WTC11 (cell line): ENCODE measurements at places on chromosomes 3 and 15.

DNA sequence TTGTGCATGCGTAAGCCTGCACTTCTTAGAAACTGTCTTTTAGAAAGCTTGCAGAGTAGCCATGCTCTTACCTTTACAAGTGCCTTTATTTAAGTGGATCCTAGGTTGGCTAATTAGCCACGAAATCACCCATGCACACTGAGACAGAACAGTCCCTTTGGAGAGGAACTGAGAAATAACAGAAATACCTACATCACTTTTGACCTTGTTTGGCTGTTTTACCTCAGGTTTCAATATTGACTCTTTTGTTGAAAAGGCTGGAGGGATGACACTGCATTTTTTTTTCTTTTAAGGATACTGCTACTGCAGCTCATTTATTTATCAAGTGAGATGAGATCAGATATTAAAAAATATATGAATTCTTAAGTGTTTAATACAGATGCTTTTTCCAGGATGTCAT lies 155.6 kb upstream of the GOLIM4 start:
- no peak for DNase-seq

DNA sequence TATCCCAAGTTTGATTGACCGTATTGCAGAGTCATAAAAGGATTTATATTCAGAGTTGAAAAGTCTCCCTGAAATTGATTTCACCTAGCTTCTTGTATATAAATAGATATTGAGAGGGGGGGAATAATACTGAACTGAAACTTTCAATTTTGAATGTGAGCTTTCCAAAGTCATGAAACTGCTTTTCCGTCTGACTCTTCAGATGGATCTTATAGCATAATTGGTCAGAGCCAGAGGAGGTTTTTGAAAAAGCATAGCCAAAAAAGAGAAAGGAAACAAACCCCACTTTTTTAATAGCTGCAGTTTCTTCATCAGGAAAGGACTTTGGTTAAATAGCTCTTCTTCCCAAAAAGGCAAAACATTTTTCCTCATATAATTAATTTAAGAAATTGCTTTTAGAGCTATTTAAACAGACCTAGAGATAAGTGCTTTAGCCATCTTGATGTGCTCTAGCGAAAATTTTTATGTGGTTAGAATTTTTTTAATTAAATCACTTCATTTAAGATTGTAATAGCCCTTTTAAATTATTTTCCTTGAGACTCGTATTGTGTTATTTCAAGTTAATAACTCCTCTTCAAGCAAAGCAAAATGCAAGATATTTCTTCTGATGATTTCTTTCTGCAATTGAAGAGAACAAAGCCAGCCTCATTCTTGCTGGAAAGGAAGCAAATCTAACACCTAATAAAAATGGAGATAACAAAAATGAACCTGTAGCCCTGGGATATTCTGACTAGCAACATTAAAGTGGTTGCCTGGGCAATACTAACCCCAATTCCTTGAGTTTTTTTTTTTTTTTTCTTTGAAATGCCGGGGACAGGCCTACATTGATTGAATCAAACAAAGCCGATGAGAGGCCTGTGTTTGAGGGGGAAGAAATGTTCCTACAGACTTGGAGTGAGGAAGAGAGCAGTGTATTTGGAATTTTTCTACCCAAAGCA lies 173.6 kb downstream of the PTPRG start:
- DNase-seq, result no peak

DNA sequence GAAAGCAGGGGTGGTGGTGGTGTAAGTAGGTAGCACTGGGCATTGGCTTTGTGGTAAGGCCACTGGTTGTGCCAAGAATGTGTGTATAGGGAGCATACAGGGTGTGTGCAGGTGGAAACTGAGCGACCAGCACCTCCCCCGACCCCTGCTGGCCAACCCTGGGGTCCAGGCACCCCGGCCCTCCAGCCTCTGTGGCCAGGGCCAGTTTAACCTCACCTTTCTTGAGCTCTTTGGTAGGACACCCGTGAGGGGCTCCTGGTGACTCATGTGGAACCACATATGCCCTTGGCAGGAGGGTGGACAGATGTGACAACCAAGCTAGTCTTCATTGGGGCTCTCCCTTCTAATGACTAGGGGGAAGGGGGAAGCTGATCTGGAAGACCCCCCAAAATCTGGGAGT lies 19.5 kb downstream of the SHF start:
- DNase-seq, result no peak

DNA sequence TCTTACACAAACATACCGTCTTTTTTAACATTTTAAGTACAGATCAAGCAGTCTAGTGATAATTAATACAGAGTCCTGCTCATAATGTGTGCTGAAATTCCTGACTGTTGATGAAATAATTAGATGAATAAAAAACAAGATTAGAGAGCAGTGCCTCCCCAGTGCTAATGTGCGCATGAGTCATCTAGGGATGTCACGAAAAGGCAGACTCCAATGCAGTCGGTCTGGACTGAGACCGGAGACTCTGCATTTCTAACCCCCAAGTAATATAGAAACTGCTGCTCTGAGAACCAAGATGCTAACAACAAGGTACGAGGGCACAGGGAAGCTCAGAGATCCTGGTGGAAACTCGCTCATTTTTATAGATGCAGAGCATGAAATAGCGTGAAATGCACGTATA lies 61.4 kb downstream of the COL8A1 start:
- DNase-seq, result no peak

GRCh38 chr3:134074001-134074789 lies 44.5 kb upstream of the SLCO2A1 start:
- DNase-seq, result no peak

DNA sequence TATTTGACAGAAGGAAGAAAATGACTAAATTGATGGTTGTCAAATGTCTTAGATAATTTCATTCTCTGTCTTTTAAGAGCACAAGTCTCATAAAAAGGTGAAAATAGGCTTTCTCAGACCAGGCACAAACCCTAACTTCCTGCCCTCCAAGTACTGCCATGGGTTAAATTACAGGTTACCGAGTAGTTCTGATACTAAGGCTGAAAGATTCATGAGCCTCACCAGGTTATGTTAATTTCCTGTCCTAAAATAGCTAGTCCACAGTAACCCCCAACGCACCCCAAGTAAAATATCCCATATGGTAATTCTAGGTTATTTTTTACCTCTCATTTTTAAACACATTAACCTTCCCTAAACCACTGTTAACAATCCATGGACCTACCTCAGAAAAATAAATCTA lies 42.0 kb downstream of the GSK3B start:
- DNase-seq, result no peak

DNA sequence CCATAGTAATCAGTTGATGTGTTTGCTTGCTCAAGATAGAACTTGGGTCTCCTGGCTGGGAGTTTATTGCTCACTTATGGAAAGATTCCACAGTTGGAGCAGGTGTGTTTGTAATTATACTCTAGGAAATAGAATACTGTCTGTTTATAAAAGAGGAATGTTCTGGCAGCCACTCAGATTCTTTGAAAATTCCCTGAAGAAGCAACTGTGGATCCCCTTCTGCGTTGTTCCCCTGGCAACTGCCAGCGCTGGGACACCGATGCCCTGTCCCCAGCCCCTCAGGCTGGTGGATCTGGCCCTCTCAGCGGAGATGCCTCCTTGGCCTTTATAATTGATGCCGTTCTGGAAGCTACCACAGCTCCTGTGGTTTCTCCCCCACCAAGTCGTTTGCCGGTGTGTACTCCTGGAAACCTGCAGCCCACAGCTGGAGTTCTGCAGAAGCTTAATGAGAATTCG lies 225.9 kb downstream of the ITPR1 start:
- DNase-seq, result no peak

DNA sequence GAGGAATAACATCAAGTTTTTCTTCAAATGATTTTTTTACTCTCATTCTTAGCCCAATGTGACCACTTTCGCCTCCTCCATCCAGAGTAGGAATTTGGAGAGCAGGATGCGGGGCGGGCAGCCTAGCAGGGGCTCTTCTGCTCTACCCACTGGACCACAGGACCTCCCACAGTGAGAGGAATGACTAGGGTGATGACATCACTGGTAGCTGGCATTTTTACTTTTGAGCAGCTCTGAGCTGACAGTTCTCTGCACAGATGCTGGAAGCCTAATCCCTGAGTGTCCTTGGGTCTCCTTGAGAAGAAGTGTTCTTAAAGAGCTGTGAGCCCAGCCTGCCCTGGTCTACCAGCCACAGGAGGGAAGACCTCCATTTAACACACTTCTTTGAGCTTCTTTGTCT lies 1.4 kb upstream of the HCN4 start:
- no peak for DNase-seq

DNA sequence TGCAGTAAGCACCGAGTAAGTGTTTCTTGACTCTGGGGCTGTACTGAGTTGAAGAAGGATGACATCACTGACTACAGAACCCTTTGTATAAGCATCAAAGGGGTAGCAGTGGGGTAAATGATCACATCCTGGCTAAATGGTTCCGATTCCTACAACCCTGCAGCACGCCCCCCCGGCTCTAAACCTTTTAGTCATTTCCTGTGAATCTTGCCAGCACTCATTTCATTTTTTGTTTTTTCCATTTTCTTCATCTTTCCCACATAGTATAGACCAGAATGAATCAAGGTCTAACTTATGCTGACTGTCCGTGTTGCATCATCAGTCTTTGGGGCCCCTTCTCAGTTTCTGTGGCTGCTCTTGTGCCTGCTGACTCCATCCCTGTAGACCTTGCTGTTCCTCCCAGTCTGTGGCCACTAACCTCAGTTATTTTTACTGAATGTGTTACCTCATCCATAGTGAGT lies 383.1 kb upstream of the TPRG1 start:
- no peak for DNase-seq

DNA sequence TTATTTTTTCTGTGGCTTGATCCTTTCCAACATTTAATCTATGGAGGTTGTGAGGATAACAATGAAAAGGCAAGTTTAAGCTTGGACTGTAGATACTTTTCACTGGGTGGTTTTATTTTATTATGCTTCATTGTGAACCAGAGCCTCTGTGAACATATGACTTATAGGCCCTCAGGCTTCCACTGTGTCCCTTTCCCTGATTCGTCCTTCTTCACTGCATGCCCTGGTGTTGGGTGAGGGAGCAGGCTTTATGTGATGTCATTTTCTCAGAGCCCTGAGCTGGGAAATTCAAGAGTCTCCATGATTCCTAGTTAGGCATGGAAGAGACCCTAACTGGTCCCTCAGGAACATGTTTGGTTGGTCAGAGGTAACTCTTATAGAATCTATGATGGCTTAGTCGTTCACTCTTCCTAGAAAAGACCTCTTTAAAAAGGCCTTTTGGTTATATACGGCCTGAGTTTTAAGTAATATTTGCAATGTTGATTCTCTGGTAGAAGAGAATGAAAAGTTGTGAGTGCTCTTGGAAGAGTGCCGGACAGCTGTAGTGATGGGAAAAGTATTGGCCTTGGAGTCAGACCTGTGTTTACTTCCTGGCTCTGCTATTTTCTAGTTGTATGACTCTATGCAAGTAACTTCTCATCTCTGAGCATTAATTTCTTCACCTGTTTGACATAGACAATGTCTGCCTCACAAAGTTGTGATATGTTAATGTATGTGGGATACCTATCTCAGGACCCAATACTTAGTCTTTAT lies 168.4 kb downstream of the LPP start:
- no peak for DNase-seq

GRCh38 chr15:85426481-85426880 lies 46.1 kb downstream of the AKAP13 start:
- DNase-seq, result no peak

GRCh38 chr15:84616235-84616634 lies 15.4 kb downstream of the ZSCAN2 start:
- no peak for DNase-seq

GRCh38 chr15:74035121-74036017 lies 40.9 kb downstream of the PML start:
- DNase-seq, result no peak

DNA sequence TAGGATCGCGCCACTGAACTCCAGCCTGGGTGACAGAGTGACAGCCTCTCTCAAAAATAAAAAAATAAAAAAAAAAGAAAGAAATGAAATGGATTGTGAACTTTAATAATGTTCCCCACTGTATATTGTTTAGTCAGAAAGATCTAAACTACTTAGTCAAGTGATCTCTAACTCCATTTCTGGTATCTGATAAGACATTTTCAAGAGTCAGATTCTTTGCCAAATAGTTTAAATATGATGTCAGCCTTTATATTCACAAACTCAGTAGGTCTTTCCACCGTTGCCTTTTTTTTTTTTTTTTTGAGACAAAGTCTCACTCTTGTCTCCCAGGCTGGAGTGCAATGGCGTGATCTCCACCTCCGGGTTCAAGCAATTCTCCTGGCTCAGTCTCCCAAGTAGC lies 29.0 kb upstream of the OSBPL11 start:
- DNase-seq, result no peak

- no peak for DNase-seq
Measured at GRCh38 chr15:101065570-101066221, 146.5 kb downstream of the LRRK1 start.

- DNase-seq, result peak; percentile 29
Measured at GRCh38 chr3:137259701-137260100, 301.9 kb downstream of the IL20RB start.

DNA sequence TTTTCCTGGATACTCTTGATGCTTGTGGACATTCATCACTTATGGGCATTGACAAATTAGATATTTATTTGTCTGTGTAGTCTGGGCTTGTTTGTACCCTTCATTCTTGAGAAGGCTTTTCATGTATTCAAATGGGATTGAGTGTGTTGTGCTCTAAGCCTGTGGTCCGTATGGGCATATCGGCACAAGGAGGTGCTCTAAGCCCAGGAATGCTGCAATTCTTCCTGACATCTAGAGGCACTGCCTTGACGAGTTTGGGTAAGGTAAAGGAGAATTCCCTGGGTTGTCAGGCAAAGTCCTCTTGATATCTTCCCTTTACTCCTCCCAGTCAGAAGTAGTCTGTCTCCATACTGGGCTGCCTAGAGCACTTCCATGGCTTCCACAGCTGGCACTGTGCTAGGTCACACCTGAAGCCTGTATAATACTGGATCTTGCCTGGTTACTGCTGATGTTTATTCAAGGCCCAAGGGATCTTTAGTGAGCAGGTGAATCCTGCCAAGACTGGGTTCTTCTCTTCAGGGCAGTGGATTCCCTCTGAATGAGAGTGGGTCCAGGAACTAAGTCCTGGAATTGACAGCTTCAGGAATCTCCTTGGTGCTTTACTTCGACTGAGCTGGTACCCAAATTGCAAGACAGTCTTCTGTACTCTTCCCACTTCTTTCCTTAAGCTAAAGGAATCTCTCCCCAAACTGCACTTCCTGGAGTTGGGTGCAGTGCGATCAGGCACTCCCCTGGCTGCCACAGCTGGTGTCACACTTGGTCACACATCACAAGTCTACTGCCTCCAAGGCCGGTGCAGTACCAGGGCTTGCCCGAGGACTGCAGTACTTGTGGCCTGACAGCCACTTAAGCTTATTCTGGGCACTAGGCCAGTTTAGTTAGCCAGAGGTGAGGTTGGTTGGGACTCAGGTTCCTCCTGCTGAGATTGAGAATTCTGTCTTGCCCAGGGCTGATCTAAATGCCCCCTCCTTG lies 46.0 kb downstream of the GALK2 start:
- DNase-seq, result peak; percentile 19

GRCh38 chr3:133295199-133295901 lies 104.5 kb upstream of the BFSP2 start:
- DNase-seq, result no peak

DNA sequence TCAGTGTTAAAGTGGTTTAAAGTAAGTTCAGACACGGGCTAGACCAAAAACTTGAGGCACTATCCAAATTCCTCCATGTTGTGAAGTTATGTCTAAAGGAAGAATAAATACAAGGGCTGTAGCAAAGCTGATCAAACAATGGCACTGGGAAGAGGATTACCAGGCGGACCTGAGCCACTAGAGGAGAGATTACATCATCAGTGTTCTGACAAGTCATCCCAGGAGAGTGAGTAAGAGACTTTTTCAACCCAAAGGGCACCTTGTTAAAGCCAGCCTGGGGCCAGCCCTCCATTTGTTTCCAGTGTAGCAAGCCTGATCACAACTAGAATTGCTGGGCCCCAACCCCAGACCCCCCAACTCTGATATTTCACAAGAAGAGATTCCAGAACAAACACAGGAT lies 166.9 kb downstream of the DCLK3 start:
- DNase-seq, result no peak

- peak; percentile 46 for DNase-seq
Measured at GRCh38 chr3:128068156-128068620, 16.0 kb downstream of the SEC61A1 start.
